ENCODE measurements at places on chromosomes 7 and 10.
A peak's percentile ranks its signal among the peaks of the same experiment; 100 is the strongest.

DNA sequence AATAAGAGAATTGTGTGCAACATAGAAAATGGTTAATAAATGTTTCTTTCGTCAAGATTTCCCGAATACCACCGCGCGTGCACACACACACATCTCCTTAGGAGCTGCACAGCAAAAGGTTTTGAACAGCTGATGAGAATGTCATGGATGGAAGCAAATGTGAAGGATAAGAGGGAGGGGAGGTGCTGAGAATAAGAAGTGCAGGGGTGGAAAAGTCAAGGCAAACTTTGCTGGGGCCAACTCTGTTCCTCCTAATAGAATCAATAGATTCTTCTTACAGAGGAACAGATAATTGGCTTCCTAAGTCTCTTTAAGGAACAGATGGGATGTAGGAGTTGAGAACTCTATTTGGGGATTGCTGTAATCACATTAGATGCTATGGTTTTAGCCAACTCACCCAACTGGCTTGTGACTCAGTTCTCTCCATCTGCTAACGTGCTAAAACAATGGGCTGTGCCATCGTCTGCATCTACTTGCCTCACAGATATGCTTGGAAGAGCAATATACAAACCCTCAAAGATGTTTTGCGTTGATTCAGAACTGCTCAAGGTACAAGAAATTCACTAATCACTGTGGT lies 408.2 kb upstream of the CELF2 start:
- DNase-seq = no peak

GRCh38 chr7:12222889-12223579 lies 11.9 kb downstream of the TMEM106B start:
- no peak for DNase-seq

- DNase-seq = no peak
Observed at GRCh38 chr10:100528123-100528886, 1.4 kb downstream of the NDUFB8 start.

- DNase-seq = no peak
Observed at GRCh38 chr10:3763852-3764625, 21.0 kb downstream of the KLF6 start.

GRCh38 chr10:116316503-116316902 lies 7.7 kb upstream of the CCDC172 start:
- DNase-seq = no peak

DNA sequence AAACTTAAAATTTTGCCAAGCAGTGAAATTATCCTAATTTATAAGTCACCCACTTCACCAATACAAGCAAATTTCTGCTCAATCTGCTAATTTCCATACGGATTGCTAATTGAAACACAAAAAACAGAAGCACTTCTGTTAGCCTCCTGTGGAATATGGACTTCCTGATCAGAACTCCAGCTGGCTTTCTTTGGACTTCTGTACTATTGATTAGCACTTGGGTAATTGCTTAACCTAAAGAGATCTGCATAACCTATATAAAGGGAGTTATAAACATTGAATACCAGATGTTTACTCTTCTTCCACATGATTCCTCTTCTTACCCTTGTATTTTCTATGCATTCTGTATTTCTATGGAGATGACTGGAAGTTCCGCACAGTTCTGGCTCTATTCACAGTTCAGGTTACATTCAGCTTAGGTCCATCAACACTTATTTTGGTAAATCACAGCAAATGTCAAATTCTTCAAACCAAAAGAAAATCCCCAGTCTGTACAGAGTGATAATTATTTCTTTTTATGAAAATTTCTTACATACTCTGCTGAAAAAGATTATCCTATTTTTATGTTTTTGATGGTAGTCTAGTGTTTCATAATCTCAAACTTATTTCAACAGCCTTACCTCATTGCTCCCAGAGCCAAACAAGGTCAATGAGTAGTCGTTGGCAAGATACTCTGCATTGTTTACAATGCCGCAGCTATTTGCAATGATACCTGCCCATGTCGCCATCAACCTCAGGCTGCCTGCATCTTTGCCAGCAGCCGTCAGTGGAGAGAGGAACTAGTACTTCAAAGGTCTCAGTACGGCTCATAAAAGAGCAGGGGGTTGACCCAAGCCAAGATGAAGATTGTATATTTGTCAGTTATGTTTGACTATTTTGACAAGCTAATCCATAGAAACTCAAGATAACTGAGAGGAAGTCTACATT lies 225.6 kb downstream of the AHR start:
- DNase-seq = no peak

GRCh38 chr7:141239661-141240060 lies 165.8 kb downstream of the TMEM178B start:
- no peak for DNase-seq

DNA sequence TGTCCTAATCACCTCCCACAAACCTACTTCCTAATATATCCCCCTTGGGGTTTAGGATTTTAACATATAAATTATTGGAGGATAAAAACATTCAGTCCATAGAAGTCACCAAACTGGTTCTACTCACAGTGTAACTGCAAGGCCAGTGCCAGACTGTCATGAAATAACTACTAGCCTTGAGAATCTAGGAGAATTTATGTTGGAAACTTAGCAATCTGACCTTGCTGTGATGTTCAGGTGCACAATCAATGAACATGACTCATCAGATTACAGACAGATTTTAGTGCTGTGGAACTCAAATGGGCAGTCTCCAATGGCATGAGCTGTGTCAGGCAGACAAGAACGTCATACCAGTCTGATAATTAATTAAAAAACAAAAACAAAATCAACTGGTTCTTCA lies 571.4 kb upstream of the IGFBP3 start:
- no peak for DNase-seq

- no peak for DNase-seq
Observed at GRCh38 chr7:26193432-26194207, 6.9 kb downstream of the HNRNPA2B1 start.

GRCh38 chr7:101691822-101692384 lies 62.8 kb upstream of the MYL10 start:
- DNase-seq = no peak

DNA sequence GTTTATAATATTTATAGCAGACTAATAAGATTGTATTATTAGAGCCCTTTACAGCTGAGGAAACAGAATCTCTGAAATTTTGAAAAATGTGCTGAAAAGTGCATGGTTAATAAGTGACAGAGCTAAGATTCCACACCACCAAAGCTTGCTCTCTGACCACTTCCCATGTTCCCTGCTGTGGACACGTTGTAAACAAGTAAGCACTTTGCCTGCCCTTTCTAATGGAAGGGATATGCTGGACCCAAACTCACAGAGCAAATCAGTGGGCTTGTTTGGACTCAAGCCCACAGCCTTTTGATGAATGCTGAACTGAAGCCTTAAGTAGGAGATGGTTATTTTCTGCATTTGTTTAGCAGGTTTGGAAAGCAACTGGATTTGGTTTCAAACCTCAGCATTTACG lies 214.0 kb upstream of the TMEM72 start:
- DNase-seq = no peak

DNA sequence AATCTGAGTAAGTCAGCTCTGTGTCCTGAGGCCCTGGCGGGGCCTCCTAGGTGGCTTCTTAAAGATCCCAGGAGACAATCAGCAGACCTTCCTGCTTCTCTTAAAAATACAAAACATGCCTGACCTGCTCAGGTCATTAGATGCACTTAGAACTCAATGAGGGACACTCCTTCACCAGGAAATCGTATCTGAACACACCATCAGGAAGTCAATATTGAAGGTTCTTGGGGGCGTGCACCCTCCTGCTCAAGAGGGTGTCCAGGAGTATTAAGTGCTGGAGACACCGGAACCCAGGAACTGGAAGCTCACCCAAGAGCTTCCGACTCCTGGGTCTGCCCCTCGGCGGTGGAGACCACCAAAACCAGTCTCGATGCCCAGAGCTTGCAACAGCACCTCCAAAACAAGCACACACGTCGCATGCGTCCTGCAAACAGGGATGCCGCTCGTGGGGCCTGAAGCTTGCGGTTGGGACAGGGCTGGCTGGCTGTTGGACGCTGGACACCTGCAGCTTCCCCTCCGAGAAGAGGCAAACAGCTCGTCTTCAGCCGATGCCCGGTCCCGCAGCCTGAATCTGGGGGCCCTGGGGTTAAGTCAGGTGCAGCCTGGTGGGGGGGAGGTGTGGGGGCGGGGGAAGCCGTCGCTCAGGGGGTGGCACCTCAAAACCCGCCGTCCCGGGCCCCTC lies 803 bp downstream of the RAPGEF5 start:
- DNase-seq = no peak

DNA sequence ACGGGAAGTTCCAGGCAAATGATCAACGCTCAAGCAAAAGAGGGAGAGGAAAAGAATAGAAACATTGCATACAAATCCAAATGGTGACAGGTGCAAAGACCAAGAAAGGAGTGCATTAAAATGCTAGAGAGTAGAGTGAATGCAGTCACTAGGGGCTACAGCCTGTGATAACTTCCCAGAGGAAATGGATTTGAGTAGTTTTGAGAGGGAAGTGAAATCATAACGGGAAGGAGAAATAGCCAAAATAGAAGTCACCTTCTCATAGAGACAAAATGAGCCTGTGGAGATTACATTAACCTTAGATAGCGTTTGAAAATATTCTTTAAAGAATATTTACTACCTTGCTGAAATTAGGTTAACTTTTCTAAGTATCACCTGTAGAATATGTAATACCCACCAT lies 26.5 kb downstream of the NUP42 start:
- no peak for DNase-seq

GRCh38 chr7:116499168-116500077 lies at the start of gene CAV2:
CAV2 (plus strand) TSS chr7:116499738; CDS start chr7:116499782, 44 bp downstream.
- peak; percentile 21 for DNase-seq

- peak; percentile 69 for DNase-seq
Observed at GRCh38 chr7:75599244-75599781, 107.2 kb downstream of the SPDYE5 start.

- DNase-seq = no peak
Observed at GRCh38 chr10:69349542-69349888, 67.2 kb downstream of the TACR2 start.

DNA sequence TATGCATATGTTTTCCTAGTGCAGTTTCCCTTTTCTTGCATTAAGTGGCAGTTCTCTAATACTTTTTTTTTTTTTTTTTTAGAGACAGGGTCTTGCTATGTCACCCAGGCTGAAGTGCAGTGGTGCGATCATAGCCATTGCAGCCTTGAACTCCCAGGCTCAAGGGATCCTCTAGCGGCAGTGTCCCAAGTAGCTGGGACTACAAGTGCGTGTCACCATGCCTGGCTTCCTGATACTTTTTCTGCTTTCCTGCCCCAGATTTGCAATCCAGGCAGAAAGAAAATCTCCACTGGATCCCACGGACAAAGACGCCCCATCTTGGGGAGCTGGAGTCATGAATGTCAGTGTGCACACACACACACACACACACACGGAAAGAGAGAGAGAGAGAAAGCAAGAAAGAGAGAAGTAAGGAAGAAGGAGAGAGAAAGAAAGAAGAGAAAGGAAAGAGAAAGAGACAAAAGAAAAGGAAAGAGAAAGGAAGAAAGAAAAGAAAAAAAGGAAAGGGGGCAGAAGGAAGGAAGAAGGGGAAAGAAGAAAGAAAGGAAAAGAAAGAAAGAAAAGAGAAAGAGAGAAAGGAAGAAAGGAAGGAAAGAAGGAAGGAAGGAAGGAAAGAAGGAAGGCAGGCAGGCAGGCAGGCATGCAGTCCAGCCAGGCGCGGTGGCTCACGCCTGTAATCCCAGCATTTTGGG lies 37.5 kb upstream of the OCM2 start:
- DNase-seq = no peak

- no peak for DNase-seq
Observed at GRCh38 chr7:93316730-93317129, 84.6 kb downstream of the VPS50 start.

DNA sequence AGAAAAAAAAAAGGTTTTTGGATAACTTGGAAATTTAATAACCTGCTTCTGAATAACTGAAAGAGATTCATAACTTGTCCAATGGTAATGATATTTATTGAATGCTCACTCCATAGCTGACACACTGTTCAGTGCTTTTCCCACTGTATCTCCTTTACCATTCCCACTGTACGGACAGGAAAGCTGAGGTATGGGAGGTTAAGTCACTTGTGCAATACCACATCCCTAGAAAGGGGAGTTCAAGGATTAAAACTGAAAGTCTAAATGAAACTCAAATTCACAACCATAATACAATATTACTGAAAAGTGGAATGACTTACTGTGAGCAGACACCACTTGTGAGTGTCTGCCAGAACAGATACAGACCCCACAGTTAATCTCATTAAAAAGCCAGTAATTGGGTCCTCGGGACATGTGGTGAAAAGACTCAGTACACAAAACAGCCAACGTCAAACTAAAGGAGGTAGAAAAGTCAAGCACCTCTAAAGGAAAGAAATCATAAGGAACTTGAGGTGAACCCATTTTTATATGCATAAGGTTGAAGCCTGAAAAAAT lies 13.8 kb upstream of the RHOBTB1 start:
- no peak for DNase-seq

GRCh38 chr10:3339531-3339950 lies 167.0 kb upstream of the PITRM1 start:
- DNase-seq = no peak

GRCh38 chr7:113366122-113366521 lies 247.8 kb upstream of the SMIM30 start:
- DNase-seq = no peak

DNA sequence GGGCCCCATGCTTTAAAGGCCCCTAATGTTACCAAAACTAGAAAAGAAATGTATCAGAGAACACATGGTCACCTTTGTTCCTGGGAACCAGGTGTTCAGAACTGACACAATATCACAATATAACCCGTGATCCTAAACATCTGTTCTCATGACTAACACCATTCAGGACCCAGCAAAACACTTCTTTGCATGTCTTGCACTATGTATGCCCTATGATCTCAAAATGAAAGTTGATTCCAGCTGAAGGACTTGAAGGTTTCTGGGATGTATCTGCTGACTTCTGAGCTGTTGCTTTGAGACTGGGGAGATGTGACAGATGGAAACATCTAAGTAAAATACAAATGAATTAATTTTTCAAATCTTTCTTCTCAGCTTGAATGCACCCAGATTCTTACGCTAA lies 37.5 kb upstream of the PIK3CG start:
- no peak for DNase-seq

DNA sequence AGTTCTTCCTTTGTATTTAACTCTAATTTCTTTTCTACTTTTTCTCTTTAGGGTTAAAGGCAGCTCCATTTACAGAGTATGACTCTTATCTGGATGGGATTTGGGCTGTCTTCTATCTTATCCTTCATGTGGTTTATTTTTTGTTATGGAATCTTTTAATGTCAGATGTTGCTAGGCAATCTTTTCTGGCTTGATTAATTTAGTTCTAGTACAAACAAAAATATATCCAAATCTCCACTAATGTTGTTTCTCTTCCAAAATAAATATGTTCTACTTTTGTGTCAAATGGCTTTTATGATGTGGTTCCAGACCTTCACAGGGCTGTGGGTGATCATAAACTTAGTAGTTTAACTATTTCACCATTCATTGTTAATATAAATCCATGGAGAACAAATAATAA lies 246.9 kb downstream of the AHR start:
- DNase-seq = no peak

- DNase-seq = no peak
Observed at GRCh38 chr10:120486671-120487205, 29.7 kb downstream of the PLPP4 start.

- DNase-seq = no peak
Observed at GRCh38 chr7:94012746-94013145, 8.6 kb upstream of the BET1 start.

- no peak for DNase-seq
Observed at GRCh38 chr10:119575991-119576390, 20.8 kb downstream of the TIAL1 start.

- no peak for DNase-seq
Observed at GRCh38 chr7:134820295-134820694, 40.9 kb downstream of the CALD1 start.

- no peak for DNase-seq
Observed at GRCh38 chr10:133590226-133590969, 25.0 kb upstream of the SYCE1 start.

GRCh38 chr7:116669769-116670168 lies 2.2 kb upstream of the MET start:
- DNase-seq = no peak

- no peak for DNase-seq
Observed at GRCh38 chr10:128545216-128545615, 419.0 kb upstream of the MKI67 start.

Measured in right renal cortex interstitium (tissue), 3 donors.